Thoracic aorta (tissue), 2 donors: ENCODE measurements at places on chromosomes 4 and X.

GRCh38 chr4:26322346-26322745 is 1.5 kb downstream of the RBPJ start:
- no peak for DNase-seq

DNA sequence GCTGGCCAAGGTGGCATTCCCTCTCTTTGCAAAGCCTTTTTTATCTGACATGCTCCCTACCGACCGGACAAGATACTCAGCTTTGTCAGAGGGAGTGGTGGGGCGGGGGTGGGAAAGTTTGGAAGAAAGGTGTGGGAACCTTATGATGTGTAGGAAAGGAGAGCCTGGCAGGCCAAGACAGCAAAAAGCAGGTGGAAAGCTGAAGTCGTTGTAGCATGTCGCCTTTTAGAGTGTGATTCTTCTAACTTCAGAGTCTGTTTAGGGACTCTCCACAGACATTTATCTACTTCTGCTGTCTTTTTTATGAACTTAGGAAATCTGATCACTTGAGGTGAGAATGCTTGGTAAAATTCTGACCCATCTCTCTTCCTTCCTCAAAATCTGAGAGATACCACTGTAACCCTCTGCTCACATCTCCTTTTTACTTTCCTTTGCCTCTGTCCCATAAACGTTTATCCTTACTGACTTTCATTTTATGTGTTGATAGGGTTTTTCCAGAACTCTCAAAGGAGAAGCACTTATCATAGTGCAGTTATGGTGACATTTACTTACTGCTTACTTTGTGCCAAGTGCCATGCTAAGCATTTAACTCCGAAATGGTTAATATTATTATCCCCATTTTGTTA is 8.2 kb upstream of the RUFY3 start:
- no peak for DNase-seq

- DNase-seq: no peak
Measured at GRCh38 chrX:82218361-82218760, 1016.5 kb downstream of the SH3BGRL start.

GRCh38 chrX:107842715-107843400 is 17.2 kb downstream of the MID2 start:
- DNase-seq: no peak

GRCh38 chrX:130055103-130055502 is 55.2 kb downstream of the ELF4 start:
- no peak for DNase-seq

- no peak for DNase-seq
Measured at GRCh38 chrX:12985331-12985730, 10.4 kb downstream of the TMSB4X start.

GRCh38 chr4:187357821-187358220 is 634.2 kb upstream of the FAT1 start:
- DNase-seq: no peak

DNA sequence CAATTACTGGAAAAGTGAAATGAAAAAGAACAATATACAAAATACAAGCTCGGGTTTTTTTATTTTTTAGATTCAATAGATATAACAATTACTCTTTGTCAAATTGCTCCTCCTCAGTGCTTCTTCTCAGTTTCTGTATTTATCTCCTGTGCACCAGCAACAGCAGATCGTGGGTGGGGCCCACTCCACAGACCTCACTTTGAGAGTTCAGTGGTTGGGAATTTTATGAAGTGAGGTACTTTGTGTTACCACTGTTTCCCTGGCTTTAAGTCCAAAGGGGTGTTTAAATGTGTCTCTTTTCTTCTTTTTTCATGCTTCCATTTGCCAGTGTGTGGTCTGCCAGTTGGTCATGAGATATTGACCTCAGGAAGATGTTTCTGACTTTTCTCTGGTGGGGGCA is 54.4 kb downstream of the KIT start:
- DNase-seq: no peak

DNA sequence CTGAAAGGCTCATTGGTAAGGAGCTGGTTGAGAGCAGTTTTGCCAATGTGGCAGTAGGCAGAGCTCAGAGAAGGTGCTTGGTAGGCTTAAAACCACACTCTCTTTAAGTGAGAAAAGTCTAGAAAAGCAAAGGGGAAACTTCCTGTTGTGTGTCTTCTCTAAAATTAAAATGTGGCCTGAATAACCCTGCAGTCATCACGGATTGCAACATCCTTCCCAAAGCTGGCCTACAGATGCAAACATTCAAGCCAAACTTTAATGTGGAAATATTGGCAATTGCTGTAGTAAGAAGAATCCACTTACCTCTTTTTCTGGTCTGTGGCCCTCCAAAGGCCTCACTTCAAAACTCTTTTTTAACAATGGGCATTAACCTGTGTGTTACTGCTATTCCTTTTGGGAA is 348.5 kb downstream of the OPHN1 start:
- DNase-seq: no peak

GRCh38 chr4:3850128-3850527 is 83.9 kb downstream of the ADRA2C start:
- DNase-seq: no peak

- DNase-seq: no peak
Measured at GRCh38 chr4:152368001-152368400, 167.9 kb downstream of the FBXW7 start.

DNA sequence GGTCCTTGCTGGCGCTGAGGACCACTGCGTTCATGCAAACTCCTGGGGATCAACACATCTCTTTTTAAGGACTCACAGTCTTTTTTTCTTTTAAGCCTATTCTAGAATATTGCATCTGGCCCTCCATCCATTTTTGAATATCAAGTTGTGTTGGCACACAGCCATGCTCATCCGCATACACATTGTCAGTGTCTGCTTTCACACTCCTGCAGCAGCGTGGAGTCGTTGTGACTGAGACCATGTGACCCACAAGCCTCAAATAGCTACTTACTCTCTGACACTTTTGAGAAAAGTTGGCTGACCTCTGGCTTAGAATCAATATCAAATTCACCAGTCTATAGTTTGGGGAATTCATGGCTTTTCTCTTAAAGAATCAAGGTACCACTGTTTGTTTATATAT is 191.8 kb upstream of the S100G start:
- no peak for DNase-seq

GRCh38 chr4:103076747-103077347 is at the start of gene SLC9B2:
Gene SLC9B2, minus strand, starts transcription at chr4:103076761. Its CDS starts 9,211 bp downstream, at chr4:103067550.
- DNase-seq: no peak

DNA sequence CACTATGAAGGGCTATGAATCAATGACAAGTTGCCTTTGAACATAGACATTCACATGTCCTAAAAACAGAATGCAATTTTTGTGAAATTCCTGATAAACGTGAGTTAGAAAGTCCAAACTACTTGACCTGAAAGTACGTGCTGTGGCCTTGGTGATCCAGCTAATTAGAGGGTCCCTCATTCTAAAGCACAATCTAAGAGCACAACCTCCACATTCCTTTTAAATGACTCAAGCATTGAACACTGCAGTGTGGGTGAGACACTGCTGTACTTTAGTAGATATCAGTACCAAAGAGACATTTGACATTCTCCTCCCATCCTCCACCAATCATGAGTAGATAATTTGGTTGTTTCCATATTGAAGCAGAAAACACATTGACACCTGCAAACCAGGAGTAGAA is 73.5 kb downstream of the FAM47B start:
- no peak for DNase-seq

- no peak for DNase-seq
Measured at GRCh38 chrX:135094726-135095125, 25.6 kb downstream of the ETDB start.

DNA sequence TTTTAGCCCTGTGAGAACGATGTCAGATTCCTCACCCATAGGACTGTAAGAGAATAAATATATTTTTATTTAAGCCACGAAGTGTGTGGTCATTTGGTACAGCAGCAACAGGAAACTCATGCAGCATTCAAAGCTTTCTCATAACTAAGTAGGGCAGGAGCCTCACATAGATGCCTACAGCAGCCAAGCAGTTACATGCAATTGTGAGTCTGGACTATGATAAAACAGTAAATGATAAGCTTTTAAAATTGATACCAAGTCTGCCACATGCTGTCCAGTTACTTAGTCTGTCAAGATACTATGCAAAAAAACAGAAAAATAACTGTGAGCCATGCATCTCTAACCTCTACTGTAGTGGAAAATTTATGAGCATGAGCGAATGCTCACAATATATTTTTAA is 359.6 kb downstream of the HS3ST1 start:
- DNase-seq: no peak

DNA sequence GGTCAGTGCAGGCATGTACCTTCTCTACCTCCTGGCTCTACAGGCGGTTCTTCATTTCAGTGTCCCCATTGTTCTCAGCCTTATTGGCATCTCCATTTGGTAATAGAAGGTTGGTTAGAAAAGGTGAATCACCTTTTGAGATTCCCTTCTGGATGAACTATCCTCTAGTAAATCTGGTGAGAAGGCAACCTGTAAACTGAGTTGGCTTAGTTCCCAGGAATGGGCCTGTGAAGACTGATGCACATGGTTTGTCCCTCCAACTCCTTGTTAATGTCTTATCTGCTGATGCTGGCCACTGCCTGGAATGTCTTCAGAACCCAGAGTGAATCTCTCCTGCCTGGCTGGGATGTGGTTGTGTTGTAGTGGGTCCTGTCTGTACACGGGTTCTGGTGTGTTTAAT is 143.4 kb upstream of the WDR1 start:
- DNase-seq: no peak

DNA sequence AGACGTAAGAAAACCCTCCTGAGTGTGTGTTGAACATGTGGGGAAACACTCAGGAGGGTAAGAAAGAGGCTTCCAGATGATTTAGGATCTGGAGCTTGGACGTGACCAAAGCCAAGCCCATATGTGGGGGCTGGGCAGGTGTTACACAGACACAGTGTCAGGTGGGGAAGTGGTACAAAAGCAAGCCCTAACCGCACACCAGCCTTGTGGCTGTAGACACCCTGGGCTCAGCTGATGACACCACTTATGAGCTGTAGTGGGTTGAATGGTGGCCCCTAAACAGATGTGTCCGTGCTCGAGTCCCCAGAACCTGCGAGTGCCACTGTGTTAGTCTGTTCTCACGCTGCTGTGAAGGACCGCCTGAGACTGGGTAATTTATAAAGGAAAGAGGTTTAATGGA is 25.0 kb upstream of the NSG1 start:
- DNase-seq: no peak

GRCh38 chrX:132219343-132219768 is at the start of gene RAP2C:
Gene RAP2C, minus strand, starts transcription at chrX:132219447. Its CDS starts 2,179 bp downstream, at chrX:132217268.
- DNase-seq: peak; percentile 27

- DNase-seq: no peak
Measured at GRCh38 chr4:44016570-44017421, 431.8 kb downstream of the KCTD8 start.

- DNase-seq: no peak
Measured at GRCh38 chr4:61540944-61541343, 340.8 kb downstream of the ADGRL3 start.

- DNase-seq: no peak
Measured at GRCh38 chr4:122842392-122842791, 15.8 kb downstream of the FGF2 start.

GRCh38 chrX:15973299-15973698 is 118.7 kb upstream of the AP1S2 start:
- DNase-seq: no peak

DNA sequence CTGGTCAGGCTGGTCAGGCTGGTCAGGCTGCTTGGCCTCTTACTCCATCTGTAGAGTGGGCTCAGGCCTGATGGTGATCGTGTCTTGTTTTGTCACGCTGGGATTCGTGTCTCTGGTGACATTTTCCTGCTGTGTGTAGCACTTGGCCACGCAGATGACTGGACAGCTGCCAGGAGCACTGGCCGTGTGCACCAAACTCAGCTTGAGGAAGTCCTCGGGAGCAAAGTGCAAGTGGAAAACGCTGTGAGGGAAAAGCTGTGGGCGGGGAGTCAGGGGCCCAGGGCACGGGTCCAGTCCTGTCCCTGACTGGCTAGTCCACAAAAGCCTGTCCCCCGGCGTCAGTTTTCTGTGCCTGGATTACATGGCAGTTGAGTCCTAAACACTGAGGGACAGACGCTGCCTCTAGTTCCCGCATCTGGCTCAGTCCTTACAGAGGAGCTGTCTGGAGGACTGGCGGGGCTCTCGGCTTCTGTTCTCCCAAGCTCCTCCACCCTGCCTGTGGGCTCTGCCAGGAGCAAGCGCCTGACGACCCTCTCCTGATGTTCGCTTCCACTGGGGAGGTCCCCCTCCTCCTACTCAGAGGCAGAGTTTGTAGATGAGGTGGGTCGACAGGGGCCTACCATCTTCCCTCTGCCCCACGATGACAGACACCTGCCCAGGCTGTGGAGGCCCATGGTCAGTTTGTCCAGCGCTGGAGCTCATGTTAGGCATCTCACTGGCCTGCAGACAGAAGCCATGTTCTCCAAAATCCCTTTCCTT is 35.9 kb upstream of the GRPEL1 start:
- DNase-seq: peak; percentile 39

DNA sequence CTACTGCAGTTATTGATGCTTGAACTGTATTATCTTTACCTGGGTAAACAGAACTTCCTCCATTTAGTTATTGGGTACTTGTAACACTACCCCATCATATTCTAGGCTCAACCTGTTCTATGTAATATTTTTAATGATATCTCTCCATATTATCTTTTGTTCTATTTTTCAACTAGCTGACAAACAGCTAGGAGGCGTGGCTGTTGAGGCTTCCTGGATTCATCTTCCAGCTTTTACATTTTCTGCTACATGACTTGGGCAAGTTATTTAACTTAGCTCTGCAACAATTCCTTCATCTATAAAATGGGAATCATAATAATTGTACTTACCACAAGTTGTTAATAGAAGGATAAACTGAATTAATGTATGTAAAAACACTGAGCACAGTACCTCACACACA is 349.3 kb downstream of the PTTG2 start:
- DNase-seq: no peak

- DNase-seq: no peak
Measured at GRCh38 chr4:47017081-47017480, 14.3 kb upstream of the GABRB1 start.

DNA sequence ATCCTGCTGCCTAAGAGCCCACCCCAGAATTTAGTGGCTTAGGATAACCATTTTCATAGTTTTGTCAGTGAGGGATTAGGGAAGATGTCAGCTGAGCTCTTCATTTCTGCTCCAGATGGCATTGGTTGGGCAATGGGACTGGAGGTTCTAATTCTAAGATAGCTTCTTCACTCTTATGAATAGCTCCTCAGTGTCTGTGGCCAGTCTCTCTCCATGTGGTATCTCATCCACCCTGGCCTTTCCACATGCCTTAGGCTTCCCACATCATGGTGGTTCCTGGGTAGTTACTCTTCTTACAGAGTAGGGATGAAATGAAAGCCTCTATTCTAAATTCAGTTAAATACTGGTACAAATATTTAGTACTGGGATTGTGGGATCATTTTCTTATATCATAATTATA is 31.3 kb downstream of the REPS2 start:
- DNase-seq: no peak

DNA sequence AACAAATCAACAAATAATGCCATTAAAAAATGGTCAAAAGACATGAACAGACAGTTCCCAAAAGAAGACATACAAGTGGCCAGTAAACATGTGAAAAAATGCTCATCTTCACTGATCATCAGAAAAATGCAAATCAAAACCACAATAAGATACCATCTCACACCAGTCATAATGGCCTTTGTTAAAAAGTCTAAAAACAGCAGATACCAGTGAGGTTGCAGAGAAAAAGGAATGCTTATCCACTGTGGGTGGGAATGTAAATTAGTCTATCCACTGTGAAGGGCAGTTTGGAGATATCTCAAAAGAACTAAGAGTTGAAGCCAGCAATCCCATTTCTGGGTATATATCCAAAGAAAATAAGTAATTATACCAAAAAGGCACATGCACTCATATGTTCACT is 668.1 kb upstream of the CPEB2 start:
- no peak for DNase-seq
